Activated T-helper 1 cell treated with Interleukin-2 at 50 U/mL for 16 hours (primary cell): ENCODE measurements at places on chromosomes 16 and 17.

DNA sequence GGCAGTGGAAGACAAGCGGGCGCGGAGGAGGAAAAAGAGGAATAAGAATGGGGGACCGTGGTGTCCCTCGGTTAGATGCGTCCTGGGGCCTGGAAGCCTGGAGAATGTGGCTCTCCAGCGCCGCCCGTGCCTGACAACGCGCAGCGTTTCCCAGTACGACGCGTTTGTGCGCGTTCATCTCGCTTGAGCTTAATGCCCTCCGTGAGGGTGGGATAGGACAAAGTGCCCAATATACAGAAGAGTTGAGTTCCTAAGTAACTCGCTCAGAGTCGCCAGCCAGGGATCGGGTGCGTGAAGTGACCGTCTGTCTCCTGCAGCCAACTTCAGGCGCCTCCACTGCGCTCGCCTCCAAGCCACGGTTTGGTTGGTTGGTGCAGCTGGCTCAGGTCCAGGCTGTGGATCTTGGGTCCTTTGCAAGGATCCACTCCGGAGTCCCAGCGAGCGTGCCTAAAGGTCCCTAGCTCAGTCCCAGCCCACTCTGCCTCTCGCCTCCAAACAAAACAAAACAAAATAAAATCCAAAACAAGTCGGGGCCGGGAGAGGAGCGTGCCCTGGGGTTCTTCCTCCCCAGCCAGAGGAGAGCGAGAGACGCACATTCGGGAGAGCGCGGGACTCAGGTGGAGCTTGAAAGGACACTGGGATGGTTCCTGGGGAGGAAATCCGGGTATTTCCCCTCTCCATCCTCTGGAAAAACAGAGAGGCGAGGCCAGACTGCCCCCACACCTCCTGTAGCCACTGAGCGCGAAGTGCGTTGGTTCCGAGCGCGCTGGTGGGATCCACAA lies 974 bp downstream of the GALR2 start:
- DNase-seq: no peak

- DNase-seq: no peak
These were observed 547 bp upstream of the ZNF48 start for GRCh38 chr16:30394592-30395154.

- DNase-seq: no peak
These were observed 53.5 kb downstream of the SOCS1 start for GRCh38 chr16:11202260-11203091.

DNA sequence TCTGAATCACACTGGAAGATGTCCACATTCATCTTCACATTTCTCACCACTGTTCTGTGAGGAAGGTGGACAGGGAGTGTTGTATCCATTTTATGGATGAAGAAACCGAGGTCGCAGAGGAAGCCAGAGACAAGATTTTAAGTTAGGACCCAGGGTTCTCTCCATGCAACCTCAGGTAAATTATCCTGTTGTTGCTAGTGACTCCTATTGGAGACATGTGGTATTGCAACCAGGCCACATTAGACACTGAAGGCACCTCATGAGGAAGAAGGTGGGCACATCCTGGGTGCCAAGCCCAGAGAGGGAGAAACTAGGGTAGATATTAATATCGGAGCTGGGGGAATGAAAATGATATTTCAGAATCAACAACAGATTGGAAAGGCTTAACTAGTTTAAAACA lies 8.5 kb upstream of the WNT9B start:
- DNase-seq: no peak

DNA sequence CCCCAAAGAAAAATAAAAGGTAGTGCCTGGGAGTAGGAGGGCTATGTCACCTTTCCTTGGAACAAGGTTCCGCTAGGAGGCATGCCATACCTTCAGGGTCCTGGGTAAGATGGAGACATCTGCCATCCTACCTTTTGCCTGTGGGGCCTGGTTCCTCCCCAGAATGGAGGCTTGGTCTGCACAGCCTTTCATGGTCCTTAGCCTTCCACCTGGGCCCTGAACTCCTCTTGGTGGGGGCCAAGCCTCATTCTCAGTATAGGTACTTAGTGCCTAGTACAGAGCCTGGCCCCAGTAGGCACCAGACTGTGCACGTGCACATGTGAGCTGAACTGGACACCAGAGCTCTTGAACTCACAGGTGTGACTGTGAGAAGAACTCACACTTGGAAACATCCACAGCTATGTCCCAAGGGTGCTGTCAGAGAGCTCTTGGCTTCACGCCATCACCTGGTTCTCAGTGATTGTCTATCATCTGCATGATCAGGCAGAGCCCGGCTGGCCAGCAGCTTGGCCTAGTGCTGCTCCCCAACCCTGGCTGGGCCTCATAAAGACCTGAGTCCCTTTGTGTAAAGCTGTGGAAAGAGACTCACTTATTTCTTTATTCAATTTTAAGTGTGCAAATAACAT lies 143.2 kb downstream of the SOCS1 start:
- DNase-seq: no peak

DNA sequence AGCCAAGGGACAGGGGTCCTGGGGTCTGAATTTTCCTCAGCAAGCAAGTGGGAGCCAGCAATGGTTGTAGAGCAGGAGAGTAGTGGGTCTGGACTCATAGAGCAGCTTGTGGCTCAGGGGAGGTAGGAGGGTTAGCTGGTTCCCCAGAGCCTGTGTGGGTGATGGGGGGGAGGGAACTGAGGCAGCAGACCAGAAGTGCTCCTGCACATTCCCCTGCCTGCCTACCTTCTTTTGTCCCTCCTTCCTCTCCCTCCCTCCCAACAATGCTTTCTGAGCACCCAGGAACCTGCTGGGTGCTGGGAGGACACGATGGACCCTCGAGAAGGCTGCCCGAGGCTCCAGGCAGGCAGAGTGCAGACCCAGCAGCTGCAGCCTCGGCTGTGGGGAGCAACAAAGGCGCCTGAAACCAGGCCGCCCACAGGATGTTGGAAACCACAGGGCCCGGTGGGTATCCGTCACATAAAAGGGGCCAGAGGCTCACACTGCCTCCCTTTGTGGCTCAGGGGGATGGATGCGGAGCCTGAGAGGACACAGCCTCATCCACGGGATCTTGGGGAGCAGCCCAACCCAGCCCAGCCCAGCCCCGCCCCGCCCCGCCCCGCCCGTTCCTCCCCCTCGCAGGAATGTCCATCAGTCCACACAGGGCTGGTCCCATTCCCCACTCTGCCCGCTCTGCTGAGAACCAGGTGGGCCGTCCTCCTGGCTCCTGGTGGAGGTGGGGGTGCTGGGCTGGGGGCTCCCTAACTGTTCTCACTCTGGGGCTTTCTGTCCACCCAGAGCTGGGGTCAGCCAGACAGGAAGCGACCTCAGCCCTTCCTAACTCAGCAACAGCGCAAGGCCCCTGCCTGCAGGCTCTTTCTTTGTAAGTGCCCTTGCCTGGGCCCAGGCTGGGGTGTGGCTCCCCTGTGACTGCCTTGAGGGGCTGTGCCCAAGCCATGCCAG lies 1.7 kb upstream of the NLRC3 start:
- DNase-seq: peak; percentile 34

- DNase-seq: no peak
These were observed 24.8 kb downstream of the GINS3 start for GRCh38 chr16:58417035-58417434.

DNA sequence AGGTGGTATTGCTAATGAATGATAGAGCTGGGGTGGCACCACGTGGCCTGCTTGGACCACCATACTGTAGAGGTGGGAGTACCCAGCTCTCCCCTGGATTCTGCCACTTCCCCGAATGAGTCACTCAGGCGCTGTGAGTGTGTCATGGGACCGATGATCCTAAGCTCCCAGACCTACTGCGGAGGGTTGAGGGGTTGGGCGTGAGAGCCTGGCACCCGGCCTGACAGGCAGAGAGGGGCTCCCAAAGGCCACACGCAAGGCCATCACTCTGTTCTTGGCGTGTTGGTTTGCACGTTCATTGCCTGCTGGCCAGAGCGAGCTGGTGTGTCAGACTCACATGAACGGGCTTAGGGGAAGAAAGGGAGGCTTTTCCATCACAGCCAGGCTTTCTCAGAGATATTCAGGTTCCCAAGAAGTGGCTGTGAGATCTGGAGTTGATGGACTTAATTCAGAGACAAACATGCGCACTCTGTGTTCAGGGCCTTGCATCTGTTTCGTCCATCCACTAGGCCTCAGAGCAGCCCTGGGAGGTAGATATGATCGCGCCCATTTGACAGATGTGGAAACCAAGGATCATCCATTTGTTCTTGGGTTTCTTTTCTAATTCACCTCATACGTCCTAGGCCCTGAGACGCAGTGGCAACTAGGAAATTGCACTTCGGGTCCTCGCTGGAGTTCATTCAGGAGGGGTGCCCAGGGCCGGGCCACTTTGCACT lies 41.4 kb downstream of the CMIP start:
- DNase-seq: no peak

- no peak for DNase-seq
These were observed 8.4 kb downstream of the CHST6 start for GRCh38 chr16:75486676-75487313.

DNA sequence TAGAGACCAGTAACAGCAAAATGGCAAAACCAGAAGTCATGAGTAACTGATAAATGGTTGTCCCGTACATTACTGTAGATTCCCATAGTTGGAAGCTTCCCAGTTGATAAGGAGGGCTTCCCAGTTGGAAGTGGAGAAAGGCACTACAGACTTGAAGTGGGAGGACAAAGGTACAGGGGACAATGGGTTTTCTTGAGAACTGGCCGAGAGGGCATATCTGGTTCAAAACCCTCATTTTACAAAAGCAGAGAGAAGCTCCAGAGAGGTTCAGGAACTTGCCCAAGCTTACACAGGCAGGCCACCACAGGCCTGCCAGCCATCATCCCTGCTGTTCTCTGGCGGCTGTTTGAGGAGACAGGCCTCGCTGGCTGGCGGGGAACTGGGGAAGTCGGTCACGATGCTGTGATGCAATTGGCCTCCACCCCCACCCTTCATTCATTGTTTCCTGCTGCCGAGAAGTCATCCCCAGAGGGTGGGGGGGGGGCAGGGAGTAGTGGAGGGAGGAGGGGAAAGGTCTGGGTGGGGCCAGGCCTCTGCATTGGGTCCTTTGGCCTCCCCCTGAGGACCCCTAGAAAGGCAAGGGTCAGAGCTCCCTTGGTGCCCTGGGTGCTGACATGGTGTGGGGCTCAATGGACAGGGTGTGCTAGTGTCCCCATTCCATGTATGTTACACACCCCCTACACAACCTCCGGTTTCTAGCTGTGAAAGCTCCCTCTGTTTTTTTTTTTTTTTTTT lies 3.0 kb downstream of the UBALD2 start:
- DNase-seq: peak; percentile 48

DNA sequence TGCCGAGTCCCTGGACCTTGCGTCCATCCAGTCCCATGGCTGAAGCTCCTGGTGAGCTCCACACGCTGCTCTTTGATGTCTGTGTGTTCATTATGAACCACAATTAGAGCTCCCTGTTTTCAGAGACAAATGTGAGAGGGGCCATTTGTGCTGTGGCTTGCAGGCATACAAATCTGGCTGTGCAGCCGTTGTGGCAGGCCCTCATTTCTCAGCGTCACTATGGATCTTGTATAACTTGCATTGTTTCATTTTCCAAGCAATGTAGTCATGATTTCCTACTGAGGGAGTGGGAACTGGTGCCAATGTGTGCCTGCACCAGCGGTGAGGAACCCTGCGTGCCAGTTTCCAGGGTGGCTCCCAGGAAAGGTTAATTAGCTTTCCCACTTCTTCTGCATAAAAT lies 542.6 kb downstream of the TMEM114 start:
- no peak for DNase-seq

DNA sequence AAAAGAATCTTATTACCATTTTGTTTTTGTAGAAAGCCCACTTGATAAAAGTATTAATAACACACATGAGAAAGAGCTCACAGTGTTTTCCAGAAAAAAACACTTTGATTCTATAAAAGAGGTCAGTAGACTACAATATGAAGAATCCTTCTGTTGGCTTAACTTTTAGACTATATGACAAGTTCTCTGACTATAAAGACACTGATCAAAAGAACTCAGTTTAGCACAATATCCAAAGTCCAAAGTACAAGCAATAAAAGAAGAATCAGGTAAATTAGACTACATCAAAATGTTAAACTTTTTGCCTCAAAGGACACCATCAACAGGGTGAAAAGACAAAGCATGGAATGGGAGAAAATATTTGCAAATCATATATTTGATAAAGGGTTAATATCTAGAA lies 11.2 kb upstream of the SMG1 start:
- DNase-seq: no peak

- no peak for DNase-seq
These were observed 319.5 kb upstream of the SOX9 start for GRCh38 chr17:71801301-71801700.

DNA sequence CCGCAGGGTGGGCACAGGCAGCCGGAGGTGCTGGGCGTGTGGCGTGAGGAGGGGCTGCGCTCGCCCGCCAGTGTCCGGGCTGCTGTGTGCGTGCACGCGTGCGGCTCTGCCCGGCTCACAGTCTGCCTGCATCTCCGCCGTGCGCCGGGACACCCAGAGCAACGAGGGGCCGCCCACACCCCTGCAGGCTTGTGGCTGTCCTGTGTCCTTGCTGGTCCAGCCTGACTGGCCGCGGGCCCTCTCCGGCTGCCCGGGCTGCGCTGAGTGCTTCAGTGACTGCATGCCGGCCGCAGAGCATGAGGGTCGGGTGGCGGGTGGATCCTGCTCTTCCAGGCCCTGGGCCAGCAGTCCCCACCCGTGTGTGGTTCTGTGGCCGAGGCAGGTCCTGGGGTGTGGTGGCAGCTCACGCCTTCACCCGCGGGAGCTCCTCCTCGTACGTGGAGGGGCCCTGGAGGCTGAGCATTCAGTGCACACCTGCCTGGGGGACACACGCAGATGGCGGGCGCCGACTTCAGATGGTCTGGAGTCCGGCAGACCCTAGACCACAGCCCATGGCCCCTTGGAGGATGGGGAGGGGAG lies 12.4 kb downstream of the TPSG1 start:
- DNase-seq: no peak

GRCh38 chr16:26987597-26988010 lies 79.1 kb upstream of the C16orf82 start:
- DNase-seq: no peak

GRCh38 chr17:6313835-6314234 lies 121.1 kb downstream of the AIPL1 start:
- DNase-seq: no peak

GRCh38 chr16:56011808-56012481 lies 136.8 kb upstream of the CES5A start:
- no peak for DNase-seq

GRCh38 chr16:80899809-80900592 lies 95.6 kb upstream of the CDYL2 start:
- no peak for DNase-seq

GRCh38 chr17:77840513-77841165 lies 117.9 kb upstream of the TNRC6C start:
- no peak for DNase-seq

DNA sequence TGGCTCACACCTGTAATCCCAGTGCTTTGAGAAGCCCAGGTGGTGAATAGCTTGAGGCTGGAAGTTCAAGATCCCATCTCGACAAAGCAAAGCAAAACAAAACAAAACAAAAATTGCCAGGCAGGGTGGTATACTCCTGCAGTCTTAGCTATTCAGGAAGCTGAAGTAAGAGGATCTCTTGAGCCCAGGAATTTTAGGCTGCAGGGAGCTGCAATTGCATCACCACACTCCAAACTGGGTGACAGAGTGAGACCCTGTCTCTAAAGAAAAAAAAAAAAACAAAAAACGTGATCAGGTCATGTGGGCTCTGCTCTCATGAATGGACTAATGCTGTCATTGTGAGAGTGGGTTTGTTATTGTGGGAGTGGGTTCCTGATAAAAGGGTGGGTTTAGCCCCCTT lies 409.1 kb downstream of the NPIPA7 start:
- DNase-seq: no peak
